SJSA1 (cell line): ENCODE measurements at places on chromosomes 12 and 14. TPM values are rescaled to one million over a fixed set of nuclear protein-coding genes. Genes with fewer than 3 reads are reported as not detected.

GRCh38 chr14:78637489-78637888 lies 467.3 kb downstream of the NRXN3 start:
- H3K27me3 ChIP-seq: no peaks in the 10 kb centered on the region
- no peaks in the 10 kb centered on the region for H3K4me1 ChIP-seq
- no peak for DNase-seq

- no peaks in the 10 kb centered on the region for H3K4me1 ChIP-seq
- DNase-seq: no peak
- H3K36me3 ChIP-seq: no peaks in the 10 kb centered on the region
- H3K4me3 ChIP-seq: no peak overlapping the region
- H3K27me3 ChIP-seq: no peaks in the 10 kb centered on the region
These were observed 420.2 kb downstream of the TMTC2 start for GRCh38 chr12:83106873-83107272.

DNA sequence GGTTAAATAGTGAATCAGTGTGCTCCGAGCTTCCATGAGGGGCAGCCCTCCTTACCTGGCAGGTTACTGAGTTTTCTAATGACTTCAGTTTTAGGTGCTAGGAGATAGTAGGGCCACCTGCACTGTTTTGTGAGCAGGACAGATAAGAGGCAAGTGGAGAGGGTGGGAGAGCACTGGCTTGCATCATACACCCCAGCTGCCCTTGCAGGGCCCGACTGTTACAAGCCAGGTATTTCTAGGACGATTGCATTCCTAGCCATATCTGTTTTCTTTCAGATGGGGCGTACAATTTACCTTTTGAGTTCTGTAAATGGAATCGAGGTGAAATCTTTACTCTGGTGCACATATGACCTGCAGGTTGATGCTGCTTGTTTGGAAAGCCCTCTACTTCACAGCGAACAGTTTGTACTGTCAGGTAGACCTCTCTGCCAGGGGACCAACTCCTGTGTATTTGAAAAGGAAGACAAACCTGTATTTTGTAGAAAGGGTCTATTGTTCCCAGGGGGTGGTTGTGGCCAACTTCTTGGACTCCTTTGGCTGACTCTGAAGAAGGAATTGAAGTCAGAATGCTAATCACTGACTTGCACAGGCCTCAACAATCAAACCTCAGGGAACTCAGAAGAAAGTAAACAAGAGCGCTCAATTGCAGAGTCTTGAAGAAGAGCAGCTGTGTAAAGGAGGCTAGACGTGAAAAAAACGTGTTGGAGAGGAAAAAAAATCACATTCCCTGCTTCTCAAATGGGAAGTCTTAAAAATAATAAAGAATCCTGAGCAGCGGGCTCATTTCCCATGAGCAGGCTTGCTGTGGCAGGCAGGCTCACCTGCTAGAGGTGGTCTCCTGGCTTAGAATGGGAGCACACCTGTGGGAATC lies 57.3 kb downstream of the ETV6 start:
- no peaks in the 10 kb centered on the region for H3K27me3 ChIP-seq

DNA sequence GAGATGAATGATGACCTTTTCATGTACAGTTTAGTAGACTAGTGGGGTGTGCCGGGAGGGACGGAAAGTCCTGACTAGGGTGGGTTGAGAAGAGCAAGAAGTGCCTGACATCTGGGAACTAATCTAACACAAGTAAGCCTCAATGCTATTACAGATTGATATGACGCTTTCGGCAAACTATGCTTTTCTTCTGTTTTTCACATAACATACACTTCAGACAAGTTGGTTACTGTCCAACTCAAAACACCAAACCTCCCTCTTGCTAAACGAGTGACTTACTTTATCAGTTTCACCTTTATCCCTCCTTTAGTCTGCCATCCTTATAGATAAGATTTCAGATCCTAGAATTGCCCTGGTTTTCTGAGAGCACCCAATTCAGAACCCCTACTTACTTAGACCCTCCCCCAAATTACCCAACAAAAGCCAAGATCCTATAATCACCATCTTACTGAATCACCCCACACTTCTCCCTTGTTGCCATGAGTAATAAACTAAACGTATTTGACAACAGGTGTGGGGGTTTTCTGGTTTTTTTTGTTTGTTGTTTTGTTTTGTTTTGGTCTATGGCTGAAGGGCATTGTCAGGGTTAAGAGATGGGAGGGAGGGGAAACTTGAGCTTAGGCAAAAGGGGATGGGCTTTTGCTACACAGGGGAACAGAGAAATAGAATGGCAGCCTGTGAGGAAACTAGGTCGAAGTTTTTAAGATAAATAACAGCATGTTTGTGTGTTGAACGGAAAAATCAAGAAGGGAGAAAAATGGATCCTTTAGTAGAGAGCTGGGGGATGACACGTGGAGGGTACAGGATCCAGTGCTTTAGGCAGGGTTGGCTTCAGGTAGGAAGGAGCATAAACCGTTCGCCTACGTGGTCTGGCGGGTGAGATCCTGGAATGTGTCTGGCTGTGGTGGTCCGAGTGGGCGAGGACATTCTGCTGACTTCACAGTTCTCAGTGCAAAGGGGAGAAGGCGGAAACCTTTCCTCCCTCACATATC lies 6.1 kb upstream of the PSMA3 start:
- no peak overlapping the region for H3K27ac ChIP-seq
- peak; percentile 11 for DNase-seq
- peaks cover 6% of the 10 kb centered on the region; the same call in 1 of the 2 replicates for H3K4me1 ChIP-seq
- H3K4me3 ChIP-seq: peak overlapping the region; percentile 41
- no peaks in the 10 kb centered on the region for H3K27me3 ChIP-seq

DNA sequence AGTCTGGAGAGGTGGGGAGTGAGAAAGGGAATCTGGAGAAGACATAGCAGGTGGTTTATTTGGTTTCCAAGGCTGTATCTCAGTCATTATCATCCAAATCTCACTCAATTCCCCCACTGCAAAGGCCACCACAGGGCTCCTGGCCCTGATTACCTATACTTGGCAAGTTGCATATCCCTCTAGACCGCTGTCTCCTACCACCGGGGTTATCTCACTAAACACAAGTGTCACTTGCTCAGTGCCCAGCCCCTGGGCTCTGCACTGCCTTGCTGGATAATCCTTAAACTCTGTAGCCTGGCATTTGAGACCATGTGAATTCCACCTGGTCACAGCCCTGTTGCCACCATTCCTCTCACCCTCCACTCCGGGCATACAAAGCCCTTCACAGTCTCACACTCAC lies 119.0 kb downstream of the RTN1 start:
- H3K36me3 ChIP-seq: no peaks in the 10 kb centered on the region
- DNase-seq: no peak
- H3K27ac ChIP-seq: no peak overlapping the region
- H3K4me1 ChIP-seq: no peaks in the 10 kb centered on the region
- no peak overlapping the region for H3K4me3 ChIP-seq
- no peaks in the 10 kb centered on the region for H3K27me3 ChIP-seq

DNA sequence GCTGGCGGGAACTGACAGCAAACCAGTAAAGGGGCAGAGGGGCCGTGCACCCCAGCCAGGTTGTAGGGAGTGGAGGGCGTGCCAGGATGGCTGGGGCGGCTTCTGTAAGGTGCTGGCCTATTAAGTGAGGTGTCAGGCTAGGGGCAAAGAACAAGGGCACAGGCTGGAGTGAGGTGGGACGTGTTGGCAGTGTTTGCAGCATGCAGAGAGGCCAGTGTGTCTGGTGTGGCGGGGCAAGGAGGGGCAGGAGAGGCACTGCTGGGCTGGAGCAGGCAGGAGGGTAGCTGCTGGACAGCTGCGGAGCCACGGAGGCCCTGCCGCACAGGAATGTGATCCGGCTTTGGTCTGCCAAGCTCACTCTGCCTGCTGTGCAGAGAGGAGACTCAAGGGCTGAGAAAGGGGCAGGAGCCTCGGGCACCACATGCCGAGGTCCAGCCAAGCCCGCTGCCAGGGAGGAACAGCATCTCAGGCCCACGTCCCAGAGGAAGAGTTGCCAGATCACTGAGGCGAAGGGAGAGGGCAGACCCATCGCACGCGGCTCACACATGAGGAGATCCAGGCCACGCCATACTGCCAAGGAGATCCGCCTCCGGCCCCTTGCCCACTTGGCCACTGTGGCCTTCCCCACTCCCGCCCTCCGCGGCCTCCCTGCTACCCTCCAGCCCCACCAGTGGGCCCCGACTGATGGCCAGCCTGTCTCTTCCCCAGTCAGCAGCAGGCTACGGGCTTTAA lies 46.8 kb downstream of the AMN start:
- DNase-seq: no peak
- H3K4me1 ChIP-seq: no peaks in the 10 kb centered on the region
- peaks cover 89% of the 10 kb centered on the region for H3K36me3 ChIP-seq
- H3K27ac ChIP-seq: no peak overlapping the region

The POTEG gene
- not detected in 2 replicates for total RNA-seq
